ENCODE measurements at places on chromosomes 6 and 20. TPM values are rescaled to one million over a fixed set of nuclear protein-coding genes. Genes with fewer than 3 reads are reported as not detected.

GRCh38 chr6:98286620-98287019 lies 547.8 kb upstream of the POU3F2 start:
- no peak for DNase-seq

DNA sequence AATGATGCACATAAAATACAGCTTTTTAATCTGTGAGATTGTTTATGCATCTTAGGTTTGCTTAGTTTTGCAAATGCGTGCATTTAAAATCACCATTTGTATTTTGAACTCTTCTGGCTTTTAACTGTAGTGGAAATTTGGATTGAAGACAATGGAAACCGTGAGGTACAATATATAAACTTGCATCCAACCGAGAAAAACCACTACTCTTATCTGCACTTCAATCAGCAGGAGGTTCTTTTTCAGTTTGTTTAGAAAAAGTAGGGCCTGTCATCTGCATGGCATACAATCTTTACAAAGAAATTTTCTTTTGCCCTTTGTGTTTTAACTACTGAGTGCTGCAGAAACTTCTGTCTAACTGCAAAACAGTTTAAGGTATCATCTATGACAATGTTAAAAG lies 132.8 kb downstream of the LAMA2 start:
- no peak for DNase-seq

Gene TFAP2D
- not detected for polyA plus RNA-seq

DNA sequence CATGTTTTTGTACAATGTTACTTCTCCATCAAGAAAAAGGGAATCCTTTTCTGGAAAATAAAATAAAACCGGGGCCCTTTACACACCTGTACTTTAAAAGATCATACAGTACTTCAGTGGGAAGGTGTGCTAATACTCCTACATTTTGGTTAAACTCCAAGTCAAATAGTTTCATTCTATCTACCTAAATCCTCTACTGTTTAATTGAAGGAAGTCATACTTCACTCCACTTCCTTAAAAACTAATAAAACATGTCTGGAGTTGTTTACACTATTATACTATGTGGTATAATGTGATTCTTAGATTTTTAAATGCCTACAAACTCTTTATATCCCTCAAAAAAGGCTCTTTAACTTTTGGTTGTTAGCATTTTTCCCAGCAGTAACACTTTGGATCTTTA lies 18.6 kb upstream of the HBS1L start:
- DNase-seq, result no peak

GRCh38 chr6:106048336-106048735 lies 37.8 kb upstream of the PRDM1 start:
- no peak for DNase-seq

Gene PPP1R18
- polyA plus RNA-seq, result 17.1 TPM

All from A549 (cell line).